ENCODE measurements at places on chromosomes 5 and 9. TPM values are rescaled to one million over a fixed set of nuclear protein-coding genes. Genes with fewer than 3 reads are reported as not detected.
A peak's percentile ranks its signal among the peaks of the same experiment; 100 is the strongest.

DNA sequence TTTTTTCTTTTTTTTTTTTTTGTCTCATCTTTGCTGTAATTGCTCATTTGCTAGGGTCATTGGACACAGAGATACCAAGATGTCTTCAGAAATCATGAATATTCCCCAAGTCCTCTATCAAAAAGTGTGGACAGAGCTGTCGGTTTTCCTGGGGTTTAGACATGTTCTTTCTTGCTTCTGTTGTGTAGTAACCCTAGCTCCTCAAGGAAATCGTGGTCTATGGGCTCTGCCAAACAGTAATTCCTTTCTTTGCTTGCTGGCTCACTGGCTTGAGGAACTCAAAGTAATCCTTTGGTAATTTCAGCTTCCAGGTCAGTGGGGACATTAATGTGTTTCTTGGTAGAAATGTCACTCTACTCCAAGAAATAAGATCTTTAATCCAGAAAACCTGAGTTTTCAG lies 101.7 kb downstream of the TMC1 start:
- DNase-seq: no peak

DNA sequence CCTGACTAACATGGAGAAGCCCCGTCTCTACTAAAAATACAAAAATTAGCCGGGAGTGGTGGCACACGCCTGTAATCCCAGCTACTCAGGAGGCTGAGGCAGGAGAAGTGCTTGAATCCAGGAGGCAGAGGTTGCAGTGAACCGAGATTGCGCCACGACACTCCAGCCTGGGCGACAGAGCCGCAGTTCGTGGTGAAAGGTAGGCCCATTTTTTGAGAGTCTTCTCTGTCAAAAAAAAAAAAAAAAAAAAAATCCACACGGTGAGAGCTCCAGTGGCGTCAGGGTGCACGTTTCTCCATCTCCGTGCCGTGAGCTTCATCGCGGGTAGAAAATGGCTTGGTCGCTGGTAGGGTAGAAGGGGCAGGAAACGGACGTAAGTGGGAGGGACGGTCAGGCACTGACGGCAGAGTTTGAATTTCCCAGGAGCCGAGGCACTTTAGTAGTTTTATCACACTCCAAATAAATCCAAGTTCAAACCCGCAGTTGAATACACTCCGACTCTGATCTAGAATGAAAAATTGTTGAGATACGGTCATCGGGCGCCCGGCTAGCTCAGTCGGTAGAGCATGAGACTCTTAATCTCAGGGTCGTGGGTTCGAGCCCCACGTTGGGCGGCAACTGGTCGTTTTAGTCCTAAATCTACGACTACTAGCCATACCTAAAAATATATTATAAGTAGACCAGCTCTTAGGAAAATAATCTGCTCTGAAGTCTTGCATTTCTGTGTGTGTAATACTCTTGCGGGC lies 2.4 kb upstream of the TRIM7 start:
- peak; percentile 86 for DNase-seq

DNA sequence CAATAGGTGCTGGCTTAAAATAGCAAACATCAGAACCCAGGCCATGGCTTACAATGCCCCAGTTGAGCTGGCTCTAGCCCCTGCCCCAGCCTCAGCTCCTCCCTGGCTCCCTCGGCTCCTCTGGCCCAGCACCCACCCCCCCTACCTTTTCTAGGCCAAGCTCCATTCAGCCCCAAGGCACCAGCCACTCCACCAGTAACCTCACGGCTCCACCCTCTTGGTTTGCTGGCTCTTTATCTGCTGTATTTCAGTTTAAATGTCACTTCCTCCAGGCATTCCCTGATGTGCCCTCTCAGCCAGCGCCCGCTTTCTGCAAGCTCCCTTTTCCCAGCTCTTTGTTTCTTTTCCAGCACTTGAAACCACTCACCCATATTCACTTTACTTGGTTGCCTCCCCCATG lies 10.6 kb downstream of the C1QTNF2 start:
- DNase-seq: no peak

GRCh38 chr5:170882345-170882744 lies 20.5 kb downstream of the RANBP17 start:
- no peak for DNase-seq

- no peak for DNase-seq
Observed at GRCh38 chr5:157540707-157541446, 34.7 kb downstream of the ADAM19 start.

DNA sequence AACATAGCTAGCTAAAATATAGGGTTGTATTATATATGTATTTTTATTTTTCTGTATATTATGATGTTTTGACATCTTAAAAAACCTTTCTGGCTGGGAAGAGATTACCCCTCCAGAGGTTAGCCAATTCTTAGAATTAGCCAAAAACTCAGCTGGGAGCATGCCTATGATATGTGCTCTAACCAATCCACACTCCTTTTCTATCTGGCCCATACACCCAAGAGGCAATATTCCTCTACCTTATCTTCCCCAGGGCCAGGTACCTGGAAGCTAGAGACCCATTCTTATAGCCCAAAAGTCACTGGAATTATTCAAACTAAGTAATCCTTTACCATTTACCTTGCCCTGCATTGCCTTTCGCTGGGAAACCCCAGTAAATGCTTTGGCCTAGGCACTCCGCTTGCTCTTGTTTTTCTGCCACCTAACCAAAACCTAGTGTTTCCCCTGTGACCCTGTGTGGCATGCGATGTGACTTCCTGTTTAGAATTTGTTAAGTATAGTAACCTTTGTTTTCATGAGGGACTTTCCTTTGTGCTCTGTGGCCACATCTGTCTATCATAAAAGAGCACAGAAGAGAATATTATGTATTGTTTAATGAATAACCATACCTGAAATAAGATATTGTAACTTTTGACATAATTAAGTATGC lies 37.4 kb downstream of the CSNK1G3 start:
- no peak for DNase-seq

- no peak for DNase-seq
Observed at GRCh38 chr9:73515216-73515615, 363.6 kb downstream of the ANXA1 start.

GRCh38 chr9:100206899-100207298 lies 107.9 kb downstream of the INVS start:
- peak; percentile 54 for DNase-seq

- DNase-seq: no peak
Observed at GRCh38 chr5:65818592-65818991, 96.6 kb downstream of the NLN start.

DNA sequence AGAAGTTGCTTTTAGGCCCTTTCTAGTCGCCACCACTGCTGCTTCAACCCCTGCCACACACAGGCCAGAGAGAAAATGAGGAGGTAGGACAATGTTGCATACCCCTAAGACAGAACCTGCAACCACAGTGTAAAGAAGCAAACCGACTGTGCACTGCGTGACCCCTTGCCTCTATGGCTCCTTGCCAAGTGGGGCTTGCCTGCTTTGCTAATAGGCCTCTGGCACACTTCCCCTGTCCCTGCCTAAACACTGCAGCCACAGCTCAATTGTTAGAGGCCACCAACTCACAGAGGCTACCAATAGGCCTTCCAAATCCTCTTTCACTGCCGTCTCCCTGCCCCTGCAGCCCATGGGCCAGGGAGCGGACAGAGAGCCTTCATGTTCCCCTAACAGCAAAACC lies 280.1 kb downstream of the CDH10 start:
- DNase-seq: no peak

GRCh38 chr5:69364850-69365249 lies 4.5 kb downstream of the AK6 start:
- no peak for DNase-seq

GRCh38 chr5:68277431-68277830 lies 61.9 kb downstream of the PIK3R1 start:
- no peak for DNase-seq

GRCh38 chr9:98775831-98776441 lies 20.4 kb downstream of the ANKS6 start:
- no peak for DNase-seq

GRCh38 chr5:56851258-56851941 lies 36.1 kb downstream of the MAP3K1 start:
- DNase-seq: no peak

DNA sequence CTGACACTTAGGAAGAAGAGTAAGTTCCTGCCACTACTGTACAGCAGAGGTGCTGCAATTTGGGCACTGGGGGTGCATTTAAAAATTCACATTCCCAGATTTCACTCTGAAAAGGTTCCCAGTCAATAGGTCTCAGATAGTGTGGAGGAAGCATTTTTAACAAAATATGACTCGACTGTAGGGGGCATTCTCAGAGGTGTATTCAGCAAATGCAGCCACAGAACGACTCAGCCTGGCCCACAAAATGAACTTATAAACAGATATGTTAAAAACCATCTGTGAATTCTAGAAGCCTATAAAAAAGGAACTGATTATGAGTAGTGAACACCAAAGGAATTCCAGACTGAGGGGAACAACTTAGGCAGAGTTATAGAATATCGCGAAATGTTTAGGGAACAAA lies 31.1 kb downstream of the MLLT3 start:
- DNase-seq: no peak

DNA sequence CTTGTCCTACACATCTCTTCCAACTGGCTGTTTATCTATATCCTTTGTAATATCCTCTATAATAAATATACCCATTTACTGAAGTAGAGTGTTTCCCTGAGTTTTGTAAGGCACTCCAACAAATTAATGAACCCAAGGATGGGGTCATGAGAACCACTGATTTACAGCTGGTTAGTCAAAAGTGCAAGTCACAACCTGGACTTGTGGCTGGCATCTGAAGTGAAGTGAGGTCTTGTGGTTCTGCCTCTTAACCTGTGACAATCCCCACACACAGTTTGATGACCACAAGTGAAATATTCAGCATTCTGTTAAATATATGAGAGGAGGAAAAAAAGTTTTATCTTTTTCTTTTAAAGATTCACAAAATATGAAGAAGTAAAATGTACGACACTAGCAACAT lies 126.1 kb downstream of the NR2F1-AS1 start:
- no peak for DNase-seq

DNA sequence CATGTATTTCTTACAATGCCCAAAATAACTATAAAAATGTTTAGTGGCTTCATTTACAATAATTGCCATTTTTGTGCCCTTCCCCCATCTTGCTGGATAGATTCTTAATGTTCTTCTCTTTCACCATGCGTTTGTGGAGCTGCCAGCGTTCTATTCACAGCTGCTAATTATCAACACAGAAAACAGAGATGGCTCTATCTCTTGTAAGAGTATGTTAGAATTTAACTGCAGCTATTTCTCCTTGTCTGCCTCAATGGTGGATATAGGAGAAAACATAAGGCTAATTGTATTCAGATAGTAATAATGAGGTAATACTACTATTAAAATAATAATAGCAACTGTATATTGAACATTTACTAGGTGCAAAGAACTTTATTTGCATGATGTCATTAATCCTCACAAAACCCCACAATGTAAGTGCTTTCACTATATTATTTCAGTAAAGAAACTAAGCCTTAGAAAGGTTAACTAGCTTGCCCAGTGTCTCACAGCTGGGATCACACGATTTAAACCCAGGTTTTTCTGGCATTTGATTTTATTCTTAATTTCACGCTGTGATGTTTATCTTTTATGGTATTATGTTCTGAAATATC lies 50.1 kb downstream of the JAKMIP2 start:
- no peak for DNase-seq

- no peak for DNase-seq
Observed at GRCh38 chr5:93691997-93692396, 49.4 kb downstream of the POU5F2 start.

DNA sequence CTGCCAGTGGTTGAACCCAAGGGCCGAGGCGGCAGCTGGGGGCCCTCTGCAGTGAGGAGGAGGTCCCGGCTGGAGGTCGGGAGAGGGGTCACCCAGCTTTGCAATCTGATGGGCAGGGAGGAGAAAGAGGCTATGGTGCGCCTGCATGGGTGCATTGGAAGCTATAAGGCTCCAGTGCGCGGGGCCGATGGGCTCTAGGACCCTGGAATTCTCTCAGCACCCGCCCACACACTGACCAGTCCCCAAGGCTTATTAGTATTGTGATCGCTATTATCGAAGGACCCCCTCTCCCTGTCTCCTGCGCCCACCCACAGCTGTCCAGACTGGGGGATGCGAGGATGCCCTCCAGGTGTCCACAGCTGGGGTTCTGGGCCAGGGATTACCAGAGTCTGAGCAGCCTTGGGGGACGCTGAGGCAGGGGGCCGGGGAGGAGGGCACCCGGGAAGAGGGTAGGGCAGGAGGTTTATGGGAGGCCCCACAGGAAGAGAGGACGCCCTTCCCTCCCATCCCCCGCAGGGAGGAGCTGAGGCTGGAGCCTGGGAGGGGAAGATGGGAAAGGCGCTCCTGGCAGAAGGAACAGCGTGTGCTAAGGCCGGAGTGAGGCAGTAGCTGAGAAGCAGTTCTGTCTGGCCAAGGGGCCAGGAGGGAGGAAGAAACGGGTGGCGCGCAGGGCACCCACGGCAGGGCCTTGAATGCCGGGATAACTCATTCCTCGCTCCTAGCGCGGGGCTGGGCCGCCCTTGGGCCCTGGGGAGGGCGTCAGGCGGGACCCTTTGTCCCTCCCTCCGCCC lies 24.2 kb downstream of the C9orf50 start:
- DNase-seq: no peak

DNA sequence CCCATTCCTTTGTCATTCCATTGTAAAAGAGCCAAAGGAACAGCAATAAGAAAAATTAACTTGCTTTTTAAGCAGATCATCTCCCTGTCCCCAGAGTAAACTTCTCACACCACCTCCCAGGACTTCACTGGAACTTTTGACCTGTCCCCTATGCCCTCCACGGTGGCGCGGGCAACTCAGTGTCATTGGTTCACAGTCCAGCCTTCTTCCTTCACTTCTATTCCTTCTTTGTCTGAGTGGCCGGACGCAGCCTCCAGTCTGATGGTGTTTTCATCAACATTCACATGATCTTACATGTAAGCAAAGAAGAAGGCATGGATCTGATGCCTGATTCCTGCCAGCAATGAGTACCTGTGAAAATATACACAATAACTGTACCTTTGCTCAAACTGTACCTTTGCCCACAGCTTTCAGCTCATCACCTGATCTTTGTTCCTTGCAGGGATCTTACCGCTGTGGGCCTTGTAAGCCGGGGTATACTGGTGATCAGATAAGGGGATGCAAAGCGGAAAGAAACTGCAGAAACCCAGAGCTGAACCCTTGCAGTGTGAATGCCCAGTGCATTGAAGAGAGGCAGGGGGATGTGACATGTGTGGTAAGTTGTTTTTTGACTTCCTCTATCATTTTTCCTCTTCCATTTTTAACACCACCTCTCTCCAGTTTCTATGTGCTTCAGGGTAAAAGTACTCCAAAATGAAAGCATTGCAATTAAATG lies 32.5 kb downstream of the THBS4 start:
- DNase-seq: no peak

GRCh38 chr9:94665613-94666012 lies 26.3 kb upstream of the FBP1 start:
- DNase-seq: no peak

- peak; percentile 34 for DNase-seq
Observed at GRCh38 chr9:130240410-130241197, 25.0 kb upstream of the HMCN2 start.

The SPOCK1 gene
- 24.4 TPM for total RNA-seq

The GDF9 gene
- total RNA-seq: 0.35 TPM

The MAP3K1 gene
- total RNA-seq: 13.2 TPM

The GAS1 gene
- 2.3 TPM for total RNA-seq

The MVB12B gene
- 11.4 TPM for total RNA-seq

The DDX4 gene
- not detected for total RNA-seq

The CTXN3 gene
- not detected for total RNA-seq

The FOXD4L4 gene
- total RNA-seq: 0.53 TPM

The ARSB gene
- total RNA-seq: 37.2 TPM

The IFNA14 gene
- total RNA-seq: not detected

The GRM6 gene
- total RNA-seq: not detected

The SV2C gene
- total RNA-seq: not detected

The CSF1R gene
- 0.10 TPM for total RNA-seq

The PPP3R2 gene
- not detected for total RNA-seq

The TUSC1 gene
- total RNA-seq: 19.4 TPM

The AFAP1L1 gene
- total RNA-seq: 274 TPM
